Kidney tubule cell (primary cell): ENCODE measurements at places on chromosomes 5 and 9.

GRCh38 chr5:10553476-10553875, 10.4 kb upstream of the ANKRD33B start:
- no peak for DNase-seq

DNA sequence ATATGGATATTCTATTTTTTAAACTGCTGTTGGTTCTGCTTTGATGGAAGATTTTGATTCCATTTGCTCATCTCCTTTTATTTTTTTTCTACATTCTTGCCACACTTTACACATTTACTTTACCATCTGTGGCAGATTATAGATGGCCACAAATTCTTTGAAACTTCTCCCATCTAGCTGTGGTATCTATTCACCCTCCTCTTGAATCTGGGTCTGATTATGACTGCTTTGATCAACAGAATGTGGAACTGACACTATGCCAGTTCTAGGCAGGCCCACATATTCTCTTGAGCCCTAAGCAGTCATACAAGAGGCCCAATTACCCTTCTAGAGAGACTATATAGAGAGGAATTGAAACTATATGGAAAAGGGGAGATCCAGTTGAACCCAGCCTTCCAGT, 439.0 kb upstream of the PTGER4 start:
- DNase-seq = no peak

DNA sequence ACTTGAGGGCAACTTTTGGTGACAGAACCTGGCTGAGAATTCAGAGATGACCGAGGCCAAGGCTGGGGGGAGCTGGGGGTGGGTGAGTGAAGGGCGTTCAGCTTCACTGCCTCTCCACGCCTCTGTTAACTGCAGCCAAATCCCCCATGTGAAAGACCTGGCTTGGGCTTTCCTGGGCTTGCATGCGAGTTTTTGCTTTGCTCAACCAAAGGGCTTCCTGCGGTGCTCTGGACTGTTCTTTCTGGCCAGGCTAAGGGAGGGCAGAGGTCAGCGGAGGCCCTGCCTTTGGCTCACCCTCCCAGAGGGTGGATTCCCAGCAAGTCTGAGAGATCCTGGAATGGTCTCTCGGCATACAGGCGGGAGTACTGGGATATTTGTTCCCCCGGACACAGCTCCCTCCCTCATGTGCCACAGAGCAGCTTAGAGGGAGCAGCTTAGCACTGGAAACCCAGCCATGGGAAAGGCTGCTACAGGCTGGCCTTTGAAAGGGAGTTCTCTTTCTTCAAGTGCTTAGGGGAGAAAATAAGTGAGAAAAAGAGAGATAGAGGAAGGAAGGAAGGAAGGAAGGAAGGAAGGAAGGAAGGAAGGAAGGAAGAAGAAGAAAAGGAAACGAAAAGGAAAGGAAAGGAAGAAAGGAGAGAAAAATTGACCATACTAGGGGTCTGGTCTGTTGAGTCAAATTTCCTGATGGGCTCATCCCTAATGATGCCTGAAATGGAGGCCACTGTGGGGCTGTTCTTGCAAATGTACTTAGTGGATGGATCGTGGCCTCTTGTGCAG, 158.8 kb downstream of the FGF18 start:
- DNase-seq = no peak

DNA sequence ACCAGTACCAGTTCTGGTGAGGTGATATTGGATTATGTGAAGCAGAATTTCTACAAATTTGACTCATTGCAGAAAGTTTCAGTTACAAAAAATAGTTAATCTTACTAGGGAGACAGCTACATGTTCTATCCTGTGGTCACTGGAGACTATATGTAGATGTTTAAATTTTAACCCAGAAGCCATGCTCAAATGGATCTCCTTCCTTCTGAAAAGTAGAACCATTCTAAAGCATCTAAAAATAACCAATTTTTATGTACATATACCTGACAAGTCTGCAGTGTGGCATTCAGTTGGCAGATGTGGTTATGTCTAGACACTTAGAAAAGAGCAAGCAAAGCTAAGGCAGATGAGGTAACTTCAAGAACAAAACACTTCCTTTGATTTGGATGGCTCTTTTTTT, 65.5 kb upstream of the POU4F3 start:
- no peak for DNase-seq

DNA sequence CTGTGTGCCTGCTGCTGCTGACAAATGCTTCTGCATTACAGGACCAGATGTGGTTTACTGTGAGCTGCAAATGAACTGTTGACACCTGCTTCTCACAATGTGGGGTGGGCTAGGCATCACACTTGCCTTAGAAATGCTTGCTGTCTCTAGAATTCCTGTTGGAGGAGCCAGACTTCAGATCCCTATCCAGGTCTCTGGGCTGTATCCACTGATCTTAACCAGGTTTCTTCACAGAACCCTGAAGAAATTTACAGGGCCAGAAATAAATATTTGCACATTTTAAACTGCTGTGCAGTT, 255.4 kb downstream of the FAM114A2 start:
- no peak for DNase-seq

- no peak for DNase-seq
These were observed 117.9 kb upstream of the NR5A1 start for GRCh38 chr9:124625087-124625486.

DNA sequence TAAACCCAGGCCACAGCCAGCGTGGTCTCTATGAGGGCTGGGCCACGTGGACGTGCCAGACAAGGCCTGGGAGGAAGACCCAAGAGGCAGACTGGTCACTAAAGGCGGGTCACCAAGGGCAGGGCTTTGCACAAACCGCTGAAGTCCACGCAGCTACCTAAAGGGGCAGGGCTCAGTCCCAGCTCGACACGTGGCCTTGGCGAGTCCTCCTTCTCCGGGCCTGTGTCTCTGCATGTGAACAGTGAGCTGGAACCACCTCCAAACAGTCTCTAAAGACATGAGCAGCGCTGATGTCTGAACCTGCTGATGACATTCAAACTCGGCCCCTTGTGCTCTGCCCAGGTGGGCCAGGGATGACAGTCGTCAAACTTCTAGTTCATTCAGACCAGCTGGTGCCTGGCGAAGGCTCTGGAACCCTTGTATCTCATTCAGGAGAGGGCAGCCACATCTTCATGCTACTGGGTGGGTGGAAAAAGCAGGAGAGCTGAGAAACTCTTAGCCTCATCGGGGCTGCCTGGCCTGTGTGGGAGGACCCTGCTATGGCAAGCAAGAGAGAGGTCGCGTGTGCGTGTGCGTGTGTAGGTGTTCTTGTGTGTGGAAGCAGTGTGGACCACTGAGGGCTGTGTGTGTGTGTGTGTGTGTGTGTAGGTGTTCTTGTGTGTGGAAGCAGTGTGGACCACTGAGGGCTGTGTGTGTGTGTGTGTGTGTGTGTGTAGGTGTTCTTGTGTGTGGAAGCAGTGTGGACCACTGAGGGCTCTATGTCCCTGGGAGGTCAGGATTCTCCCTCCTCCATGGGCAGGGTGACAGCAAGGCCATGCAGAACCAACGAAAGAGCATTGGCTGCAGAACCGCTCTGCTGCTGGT, 14.1 kb upstream of the SLC25A51 start:
- no peak for DNase-seq

GRCh38 chr5:14202462-14202861, 59.3 kb downstream of the TRIO start:
- peak; percentile 47 for DNase-seq

DNA sequence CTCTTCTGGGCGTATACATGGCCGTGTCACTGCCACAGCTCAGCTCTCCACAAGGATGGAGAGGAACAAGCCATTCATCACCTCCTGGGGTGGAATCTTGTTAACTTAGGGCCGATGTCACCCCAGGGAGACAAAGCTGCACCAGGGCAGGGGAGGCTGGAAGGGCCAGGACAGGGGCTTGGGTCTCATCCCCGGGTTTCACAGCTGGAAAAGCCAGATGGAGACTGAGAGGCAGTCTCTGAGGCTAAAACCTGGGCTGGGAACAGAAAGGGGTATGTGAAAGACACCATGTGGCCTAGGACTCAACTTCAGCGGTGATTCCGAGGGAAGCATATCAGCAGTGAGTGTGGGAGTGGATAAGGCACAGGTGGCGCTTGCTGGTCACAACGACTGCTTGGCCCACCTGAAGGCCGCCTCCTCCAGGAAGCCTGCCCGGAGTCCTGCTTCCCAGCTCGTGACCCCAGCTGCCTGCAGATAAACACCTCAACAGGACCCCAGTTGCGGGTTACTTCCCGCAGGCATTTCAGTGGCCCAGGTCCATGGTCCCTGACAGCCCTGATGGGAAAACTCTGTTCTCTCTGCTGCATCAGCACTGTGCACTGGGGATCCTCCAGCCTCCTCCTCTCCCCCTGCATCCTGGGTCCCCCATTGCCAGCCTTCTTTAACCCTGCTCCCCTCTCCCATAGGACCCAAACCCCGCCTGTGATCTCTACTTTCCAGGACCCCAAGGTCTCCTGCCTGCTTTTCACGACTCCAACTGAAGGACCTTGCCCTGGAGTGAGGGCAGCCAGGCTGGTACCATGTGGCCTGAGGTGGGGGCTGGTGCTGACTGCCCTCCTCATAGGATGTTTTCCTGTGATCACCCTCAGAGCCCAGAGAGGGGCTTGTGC, 51.7 kb upstream of the FCN1 start:
- no peak for DNase-seq

DNA sequence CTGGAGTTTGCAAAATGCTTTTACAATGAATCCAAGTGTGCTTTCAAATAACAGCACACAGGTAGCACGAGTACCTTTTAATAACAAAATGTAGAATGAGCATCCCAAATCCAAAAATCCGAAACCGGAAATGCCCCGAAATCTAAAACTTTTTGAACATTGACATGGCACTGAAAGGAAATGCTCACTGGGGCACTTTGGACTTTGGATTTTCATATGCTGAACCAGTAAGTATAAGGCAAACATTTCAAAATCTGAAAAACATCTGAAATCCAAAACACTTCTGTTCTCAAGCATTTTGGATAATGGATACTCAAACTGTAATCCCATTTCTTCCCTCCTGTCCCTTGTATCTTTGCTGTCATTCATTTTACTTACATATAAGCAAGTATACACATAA, 50.1 kb downstream of the GCNT4 start:
- DNase-seq = no peak

DNA sequence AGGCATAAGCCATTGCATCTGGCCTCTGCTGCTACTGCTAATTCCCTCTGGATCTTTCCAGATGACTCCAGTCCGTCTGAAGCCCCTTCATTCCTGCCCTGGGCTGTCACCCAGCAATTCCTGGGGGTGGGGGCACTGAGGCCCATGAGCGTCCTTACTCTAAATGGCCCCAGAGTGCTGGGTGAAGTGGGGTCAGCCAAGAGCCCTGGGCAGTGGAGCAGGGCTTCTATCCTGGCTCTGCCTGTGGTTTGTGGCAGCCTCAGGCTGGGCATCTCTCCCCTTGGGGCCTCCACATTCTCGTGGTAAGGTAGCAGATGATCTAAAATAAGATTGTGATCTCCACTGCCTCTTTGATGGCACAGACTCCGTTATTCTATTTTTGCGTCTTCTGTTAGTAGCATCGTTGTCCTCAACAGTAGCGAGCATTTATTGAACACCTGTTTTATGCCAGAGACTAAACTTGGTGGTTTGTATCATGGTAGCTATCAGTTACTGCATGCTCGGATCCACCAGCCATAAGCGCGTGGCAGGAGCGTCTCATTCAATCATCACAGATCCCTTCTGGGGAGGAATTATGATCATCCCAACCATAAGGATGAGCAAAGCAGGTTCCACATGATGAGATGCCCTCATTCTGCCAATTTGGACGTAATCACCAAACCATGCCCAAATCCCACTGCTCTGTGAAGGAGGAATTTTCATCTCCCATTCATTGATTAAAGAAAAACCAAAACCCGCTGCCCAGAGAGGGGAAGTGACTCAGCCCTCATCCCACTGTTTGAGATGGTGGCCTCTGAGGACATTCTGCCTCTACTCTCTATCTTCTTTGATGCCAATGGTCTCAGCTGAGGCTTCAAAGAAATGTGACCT, 21.9 kb upstream of the DUSP1 start:
- peak; percentile 61 for DNase-seq

DNA sequence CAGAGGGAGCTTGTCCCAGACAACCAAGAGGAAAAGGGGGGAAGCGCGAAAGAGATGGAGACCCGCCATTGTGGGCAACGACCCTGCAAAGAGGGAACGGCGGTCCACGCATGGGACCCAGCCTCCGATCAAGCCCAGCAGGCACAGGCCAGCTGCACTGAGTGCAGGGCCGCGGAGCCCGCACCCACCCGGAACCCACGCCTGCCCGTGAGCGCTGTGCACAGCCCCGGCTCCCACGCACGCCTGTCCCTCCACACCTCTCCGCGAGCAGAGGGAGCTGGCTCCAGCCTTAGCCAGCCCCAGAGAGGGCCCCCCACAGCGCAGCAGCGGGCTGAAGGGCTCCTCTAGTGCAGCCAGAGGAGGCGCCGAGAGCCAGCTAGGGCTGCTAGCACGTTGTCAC, 416.5 kb downstream of the DMRTA1 start:
- no peak for DNase-seq

GRCh38 chr9:113516840-113517577, 53.5 kb downstream of the RGS3 start:
- peak; percentile 91 for DNase-seq

DNA sequence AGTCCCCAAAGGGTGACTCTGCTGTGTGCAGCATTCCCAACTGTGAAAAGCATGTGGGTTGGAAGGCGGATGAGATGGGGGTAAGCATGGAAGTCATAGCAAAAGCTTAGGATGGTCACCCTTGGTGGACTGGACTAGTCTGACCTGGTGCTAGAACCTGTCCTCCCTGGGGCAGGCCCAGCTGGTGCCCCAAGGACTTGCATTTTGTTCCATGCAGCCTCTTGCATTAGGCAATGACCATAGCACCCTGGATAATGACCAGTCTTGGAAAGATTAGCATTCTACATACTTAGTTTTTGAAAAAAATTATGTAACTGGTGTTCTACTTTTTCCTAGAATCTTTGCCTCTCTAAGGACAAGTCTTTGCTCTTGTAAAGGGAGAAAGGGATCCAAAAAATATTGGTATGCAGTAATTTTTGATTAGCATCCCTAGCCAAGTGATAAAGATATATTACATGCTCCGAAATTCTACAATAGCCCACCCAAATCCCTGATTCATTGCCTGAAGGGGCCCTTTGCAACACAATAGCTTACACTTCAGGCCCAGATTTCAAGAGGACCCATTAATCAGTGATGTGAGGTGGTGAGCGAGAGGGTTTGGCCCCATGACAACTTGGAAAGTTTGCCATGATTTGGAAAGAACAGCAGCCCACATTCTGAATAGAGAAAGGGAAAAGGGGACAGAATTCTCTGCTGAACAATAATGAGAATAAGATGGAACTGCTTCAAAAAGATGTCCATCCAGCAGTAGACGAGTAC, 93.3 kb upstream of the CD180 start:
- DNase-seq = no peak

GRCh38 chr5:98836175-98836574, 62.7 kb downstream of the RGMB start:
- DNase-seq = no peak
